Neuronal stem cell (in vitro differentiated cells): ENCODE measurements at places on chromosomes 1 and 21.

DNA sequence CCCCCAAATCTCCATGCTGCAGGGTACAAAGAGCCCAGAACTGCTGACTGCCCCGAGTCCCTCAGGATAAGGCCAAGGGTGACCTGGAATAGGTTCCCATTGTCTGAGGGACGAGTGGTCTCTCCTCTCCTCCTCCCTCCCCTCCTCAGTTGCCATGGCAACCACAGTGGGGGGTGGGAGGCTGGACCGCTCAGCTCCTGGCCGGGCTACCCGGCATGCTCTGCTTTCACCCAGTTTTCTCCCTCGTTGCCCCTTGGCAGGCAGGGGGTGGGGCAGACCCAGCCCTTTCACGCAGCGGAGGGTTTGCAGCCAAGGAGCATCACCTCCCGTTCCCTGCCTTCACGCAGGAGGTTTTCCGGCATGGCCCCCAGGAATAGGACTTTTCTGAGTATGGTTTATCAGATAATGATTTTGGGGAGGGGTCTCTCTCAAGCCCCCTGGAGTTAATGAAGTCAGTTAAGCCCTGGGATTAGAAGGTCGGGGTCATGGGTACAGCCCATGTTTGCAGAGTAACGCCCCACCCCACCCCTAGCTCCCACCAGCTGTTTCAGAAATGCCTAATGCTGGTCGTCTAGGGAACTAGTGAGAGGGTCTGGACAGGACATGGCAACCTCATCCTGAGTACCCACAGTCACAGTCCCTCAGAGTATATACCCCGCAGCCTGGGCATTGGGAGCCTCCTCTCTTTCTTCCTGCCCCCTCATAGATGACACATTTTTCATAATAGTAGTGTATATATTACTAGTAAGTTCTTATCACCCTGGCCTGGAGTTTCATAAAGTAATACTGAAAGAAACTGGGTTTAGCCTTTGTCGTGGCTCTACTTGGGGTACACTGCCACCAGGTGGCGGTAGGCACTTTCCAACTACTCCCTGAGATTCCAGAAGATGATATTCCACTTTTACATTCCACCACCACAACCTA lies 20.7 kb downstream of the C1QB start:
- H3K4me1 ChIP-seq, result peaks cover 30% of the 10 kb centered on the region
- peaks cover 8% of the 10 kb centered on the region for H3K27me3 ChIP-seq
- peak overlapping the region; percentile 42 for H3K27ac ChIP-seq
- H3K4me3 ChIP-seq, result no peak overlapping the region

- no peak for DNase-seq
- H3K4me1 ChIP-seq, result no peaks in the 10 kb centered on the region
- H3K36me3 ChIP-seq, result peaks cover 2% of the 10 kb centered on the region
- no peak overlapping the region for H3K27ac ChIP-seq
- no peak overlapping the region for H3K4me3 ChIP-seq
Measured at GRCh38 chr1:173469656-173470055, 7.5 kb upstream of the PRDX6 start.

GRCh38 chr1:180636138-180636537 lies 4.3 kb downstream of the XPR1 start:
- peaks cover 8% of the 10 kb centered on the region for H3K36me3 ChIP-seq
- no peaks in the 10 kb centered on the region for H3K27me3 ChIP-seq
- H3K4me1 ChIP-seq, result no peaks in the 10 kb centered on the region
- DNase-seq, result no peak
- no peak overlapping the region for H3K27ac ChIP-seq
- no peak overlapping the region for H3K4me3 ChIP-seq

DNA sequence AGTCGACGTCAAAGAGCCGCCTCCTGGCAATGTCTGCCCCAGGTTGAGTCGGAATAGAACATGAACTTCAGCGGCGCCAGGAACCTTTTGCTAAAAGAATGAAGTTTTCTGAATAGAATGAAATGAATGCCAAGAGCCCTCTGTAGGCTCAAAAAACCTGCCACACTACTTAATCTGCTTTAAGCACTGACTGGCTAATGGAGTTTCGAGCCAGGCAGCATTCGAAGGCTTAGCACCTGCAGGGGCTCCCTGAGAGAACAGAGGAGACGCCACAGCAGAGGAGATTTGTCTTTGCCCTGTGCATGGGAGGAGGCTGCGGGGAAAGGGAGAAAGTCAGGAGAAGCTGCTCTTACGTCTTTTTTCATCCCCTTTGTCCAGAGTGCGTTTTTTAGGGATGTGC lies 641.7 kb downstream of the AJAP1 start:
- H3K4me1 ChIP-seq, result no peaks in the 10 kb centered on the region
- no peak overlapping the region for H3K4me3 ChIP-seq
- no peaks in the 10 kb centered on the region for H3K36me3 ChIP-seq
- no peak for DNase-seq

DNA sequence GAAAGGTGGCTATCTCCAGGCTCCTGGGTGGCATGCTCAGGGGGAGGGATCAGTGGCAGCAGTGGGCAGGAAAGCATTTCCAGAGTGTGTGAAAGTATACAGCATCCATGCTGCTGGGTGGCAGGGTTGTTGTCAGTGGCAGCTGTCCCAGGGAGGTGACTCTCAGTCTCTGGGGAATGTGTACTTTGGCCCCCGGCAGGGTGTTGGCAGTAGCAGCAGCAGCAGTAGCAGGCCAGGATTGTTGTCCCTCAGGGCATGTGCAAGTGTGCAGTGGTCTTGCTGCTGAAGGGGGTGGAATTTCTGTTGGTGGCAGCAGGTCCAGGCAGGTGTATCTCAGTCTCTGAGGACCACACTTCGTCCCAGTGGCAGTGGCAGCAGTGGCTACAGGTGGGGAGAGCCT lies 71.7 kb upstream of the GUCA2B start:
- H3K4me3 ChIP-seq, result no peak overlapping the region
- no peaks in the 10 kb centered on the region for H3K36me3 ChIP-seq
- no peak for DNase-seq
- H3K27me3 ChIP-seq, result no peaks in the 10 kb centered on the region
- H3K4me1 ChIP-seq, result no peaks in the 10 kb centered on the region

DNA sequence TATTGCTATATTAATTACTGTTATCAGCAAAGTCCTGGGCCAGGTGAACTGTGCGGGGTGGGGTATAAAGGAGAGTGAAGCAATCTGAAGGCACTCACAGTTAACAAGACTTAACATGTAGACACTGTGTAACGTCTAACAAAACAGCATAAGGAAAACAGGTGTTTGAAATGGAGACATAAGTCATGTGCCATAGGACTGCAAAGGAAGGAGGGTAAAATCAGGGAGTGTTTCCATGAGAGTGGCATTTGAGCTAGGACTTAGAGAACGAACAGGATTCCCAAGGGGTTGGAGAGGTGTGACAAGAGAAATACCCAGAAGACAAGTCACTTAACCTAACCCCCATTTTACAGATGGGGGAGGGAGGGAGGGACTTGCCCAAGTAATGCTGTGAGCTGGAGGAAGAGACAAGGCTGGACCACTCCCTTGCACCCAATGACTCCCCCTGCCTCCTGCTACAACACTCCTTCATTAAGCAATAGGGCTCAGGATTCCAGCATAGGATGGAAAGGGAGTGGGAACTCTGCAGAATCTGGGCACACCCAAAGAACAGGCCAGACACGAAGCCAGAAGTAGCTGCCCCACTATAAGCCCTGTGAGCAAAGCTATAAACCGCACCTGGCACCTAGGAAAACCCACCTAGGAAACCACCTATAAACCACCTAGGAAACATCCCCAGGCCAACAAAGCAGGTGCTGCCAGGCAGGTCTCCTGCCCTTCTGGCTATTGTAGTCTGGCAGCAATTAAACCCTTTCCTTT lies 6.6 kb downstream of the PEF1 start:
- DNase-seq, result no peak
- no peak overlapping the region for H3K4me3 ChIP-seq
- no peaks in the 10 kb centered on the region for H3K27me3 ChIP-seq
- no peak overlapping the region for H3K27ac ChIP-seq

- H3K4me3 ChIP-seq, result no peak overlapping the region
- H3K36me3 ChIP-seq, result no peaks in the 10 kb centered on the region
- no peaks in the 10 kb centered on the region for H3K4me1 ChIP-seq
- no peak for DNase-seq
- H3K27me3 ChIP-seq, result no peaks in the 10 kb centered on the region
Measured at GRCh38 chr1:233627376-233627775, 13.5 kb downstream of the KCNK1 start.

DNA sequence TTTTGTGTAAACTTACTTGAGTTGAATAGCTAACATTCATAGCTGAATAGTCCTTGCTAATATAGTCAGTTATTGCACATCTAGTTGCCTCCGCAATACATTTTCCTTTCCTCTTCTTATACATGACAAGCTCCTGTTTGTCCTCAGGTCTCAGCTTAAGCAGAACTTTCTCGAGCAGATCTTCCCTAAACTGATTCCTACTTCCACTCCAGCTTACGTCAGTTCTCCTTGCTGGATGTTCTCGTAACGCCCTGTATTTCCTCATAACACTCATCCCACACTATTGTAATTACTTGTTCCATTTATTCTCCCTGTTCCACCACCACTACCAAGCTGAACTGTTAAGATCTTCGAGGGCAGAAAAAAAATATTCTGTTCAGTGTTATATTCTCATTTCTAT lies 15.1 kb upstream of the OMA1 start:
- no peak overlapping the region for H3K27ac ChIP-seq
- no peaks in the 10 kb centered on the region for H3K36me3 ChIP-seq
- no peak overlapping the region for H3K4me3 ChIP-seq
- DNase-seq, result no peak
- H3K4me1 ChIP-seq, result no peaks in the 10 kb centered on the region

DNA sequence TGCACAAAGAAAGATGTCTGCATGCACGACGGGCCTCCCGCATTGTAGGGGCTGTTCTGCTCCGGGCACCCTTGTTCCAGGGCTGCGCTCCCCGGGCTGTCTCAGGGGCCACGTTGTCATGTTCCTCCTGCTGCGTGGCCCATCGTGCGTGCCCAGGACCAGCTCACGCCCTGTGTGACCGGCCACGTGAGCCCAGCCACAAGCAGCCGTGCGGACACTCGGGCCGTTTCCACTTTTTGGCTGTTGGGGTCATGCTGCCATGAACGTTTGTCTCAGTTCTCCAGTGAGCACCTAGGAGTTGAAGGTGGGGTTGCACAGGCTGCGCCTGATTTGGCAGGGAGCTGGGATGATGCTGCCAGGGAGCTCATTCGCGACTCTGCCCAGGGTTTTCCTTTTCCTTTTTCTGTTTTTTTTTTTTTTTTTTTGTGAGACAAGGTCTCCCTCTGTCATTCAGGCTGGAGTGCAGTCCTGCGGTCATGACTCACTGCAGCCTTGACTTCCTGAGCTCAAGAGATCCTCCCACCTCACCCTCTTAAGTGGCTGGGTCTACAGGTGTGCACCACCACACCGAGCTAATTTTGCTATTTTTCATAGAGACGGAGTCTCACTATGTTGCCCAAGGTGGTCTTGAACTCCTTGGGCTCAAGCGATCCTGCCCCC lies 17.4 kb downstream of the PDXK start:
- no peak for DNase-seq
- no peak overlapping the region for H3K4me3 ChIP-seq
- H3K36me3 ChIP-seq, result peaks cover 6% of the 10 kb centered on the region

DNA sequence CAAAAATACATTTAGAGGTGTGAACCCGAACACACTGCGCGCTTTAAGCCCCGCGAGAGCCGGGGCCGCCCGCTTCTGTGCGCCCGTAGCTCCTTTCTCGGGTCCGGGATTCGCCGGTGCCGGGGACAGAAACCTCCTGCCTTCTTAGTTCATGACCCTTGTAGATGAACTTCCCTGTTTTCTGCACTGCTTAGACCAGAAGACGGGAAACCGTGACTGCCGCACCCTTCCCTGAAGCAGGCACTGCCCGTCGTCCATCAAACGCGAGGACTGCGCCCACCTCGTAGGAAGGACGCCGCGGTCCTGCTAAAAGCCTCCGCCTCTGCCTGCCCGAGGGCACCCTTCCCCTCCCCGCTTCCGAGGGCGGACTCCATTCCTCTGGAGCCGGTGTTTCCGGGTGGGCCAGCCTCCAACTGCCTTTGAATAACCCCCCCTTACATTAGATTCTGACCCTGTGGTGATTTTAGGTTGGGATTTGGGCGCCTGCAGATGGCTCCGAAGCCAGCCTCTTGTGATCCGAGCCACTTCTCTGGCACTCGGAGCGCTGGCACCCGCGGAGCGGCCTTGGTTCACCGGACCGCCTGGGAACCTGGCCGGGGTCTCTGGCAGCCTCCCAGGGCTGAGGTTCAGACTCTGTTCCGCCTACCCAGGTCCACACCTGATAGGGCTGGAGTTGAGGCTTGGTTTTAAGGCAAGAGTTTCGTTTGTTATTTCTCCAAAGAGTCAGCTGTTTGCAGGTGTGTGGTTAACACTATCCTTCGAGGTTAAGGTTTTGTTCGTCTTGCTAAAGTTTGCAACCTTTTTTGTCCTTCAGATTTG lies 1.2 kb upstream of the PTTG1IP start:
- H3K27me3 ChIP-seq, result peaks cover 11% of the 10 kb centered on the region
- H3K27ac ChIP-seq, result no peak overlapping the region
- peak overlapping the region; percentile 82 for H3K4me3 ChIP-seq
- no peaks in the 10 kb centered on the region for H3K36me3 ChIP-seq

- no peaks in the 10 kb centered on the region for H3K27me3 ChIP-seq
- no peak overlapping the region for H3K27ac ChIP-seq
- no peak overlapping the region for H3K4me3 ChIP-seq
Measured at GRCh38 chr1:110223581-110223980, 13.5 kb downstream of the KCNC4 start.

DNA sequence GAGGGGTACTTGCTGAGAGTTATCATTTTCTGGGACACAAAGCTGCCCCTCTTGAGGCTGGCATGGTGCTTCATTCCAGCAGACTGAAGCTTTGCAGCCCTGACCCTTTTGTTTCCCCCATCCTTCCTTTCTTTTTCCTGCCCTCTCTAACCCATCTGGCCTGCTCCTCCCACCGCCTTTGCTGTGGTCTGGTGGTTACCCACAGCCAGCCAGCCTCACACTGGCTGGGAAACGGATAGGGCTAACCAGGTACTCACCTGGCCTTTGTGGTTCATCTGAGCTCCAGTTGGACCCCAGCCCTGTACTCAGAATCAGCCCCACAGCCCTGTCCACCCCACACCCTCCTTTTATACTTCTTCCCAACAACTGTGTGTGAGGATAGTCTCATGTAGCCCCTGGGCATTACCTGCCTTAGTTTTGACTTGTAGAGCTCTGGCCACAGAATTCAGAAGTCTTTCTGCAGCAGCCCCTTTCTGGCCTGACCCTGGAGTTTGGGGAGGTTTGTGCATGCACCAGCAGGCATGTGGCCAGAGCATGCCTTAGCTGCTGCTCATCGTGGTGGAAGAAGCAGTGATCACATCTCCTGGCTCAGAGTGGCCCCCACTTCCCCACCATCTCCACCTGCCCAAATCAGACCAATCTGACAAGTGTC lies 138.0 kb downstream of the TRABD2B start:
- DNase-seq, result no peak
- H3K27ac ChIP-seq, result no peak overlapping the region
- no peaks in the 10 kb centered on the region for H3K27me3 ChIP-seq
- H3K4me3 ChIP-seq, result no peak overlapping the region

- no peak overlapping the region for H3K4me3 ChIP-seq
- H3K27me3 ChIP-seq, result no peaks in the 10 kb centered on the region
- peaks cover 4% of the 10 kb centered on the region for H3K36me3 ChIP-seq
- no peak for DNase-seq
Measured at GRCh38 chr1:8378981-8379470, 61.1 kb downstream of the SLC45A1 start.

GRCh38 chr1:90781534-90781933 lies 64.4 kb upstream of the BARHL2 start:
- no peak overlapping the region for H3K27ac ChIP-seq
- DNase-seq, result no peak
- no peak overlapping the region for H3K4me3 ChIP-seq
- no peaks in the 10 kb centered on the region for H3K27me3 ChIP-seq
- no peaks in the 10 kb centered on the region for H3K4me1 ChIP-seq

- H3K27ac ChIP-seq, result no peak overlapping the region
- DNase-seq, result no peak
- no peaks in the 10 kb centered on the region for H3K36me3 ChIP-seq
- no peak overlapping the region for H3K4me3 ChIP-seq
Measured at GRCh38 chr21:42491328-42491727, 4.7 kb downstream of the RSPH1 start.
